ENCODE measurements at places on chromosomes 16 and 17. TPM values are rescaled to one million over a fixed set of nuclear protein-coding genes. Genes with fewer than 3 reads are reported as not detected.

DNA sequence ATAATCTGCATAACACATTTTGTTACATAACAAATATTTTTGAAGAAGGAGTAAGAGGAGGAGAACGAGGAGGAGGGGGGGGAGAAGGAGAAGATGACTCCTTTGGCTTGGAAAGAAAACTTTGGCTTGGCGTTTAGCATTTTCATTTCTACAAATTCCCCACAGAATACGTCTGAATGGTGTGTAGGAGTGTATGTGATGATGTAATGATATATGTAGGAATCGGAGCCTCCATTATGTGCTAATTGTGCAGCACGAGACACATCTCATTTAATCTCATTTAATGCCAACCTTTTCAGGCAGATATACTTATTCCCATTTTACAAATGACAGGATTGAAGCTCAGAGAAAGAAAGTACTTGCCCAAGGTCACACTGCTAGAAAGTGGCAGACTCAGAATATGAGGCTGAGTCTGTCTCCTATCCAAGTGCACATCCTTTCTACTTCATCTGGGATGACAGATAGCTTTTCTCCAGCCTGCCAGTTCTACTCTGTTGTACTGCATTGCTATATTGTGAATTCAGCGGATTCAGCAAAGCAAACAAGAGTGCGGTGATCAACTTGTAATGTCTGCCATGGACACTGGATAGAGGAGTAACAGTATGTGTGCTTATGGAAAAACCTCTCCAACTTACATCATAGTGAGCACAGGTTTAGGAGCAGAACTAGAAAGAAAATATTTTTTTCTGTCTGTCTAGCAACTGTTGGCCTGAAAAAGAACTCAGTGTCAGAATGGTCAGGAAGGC, 10.4 kb upstream of the SLC47A2 start:
- H3K27ac ChIP-seq, result peak overlapping the region; percentile 80
- H3K4me3 ChIP-seq, result no peak overlapping the region
- H3K27me3 ChIP-seq, result peaks cover 2% of the 10 kb centered on the region
- DNase-seq, result no peak
- H3K36me3 ChIP-seq, result no peaks in the 10 kb centered on the region

- peaks cover 14% of the 10 kb centered on the region for H3K27me3 ChIP-seq
- no peaks in the 10 kb centered on the region for H3K36me3 ChIP-seq
- no peaks in the 10 kb centered on the region for H3K4me1 ChIP-seq
Measured at GRCh38 chr16:68479271-68479670, 31.0 kb upstream of the SMPD3 start.

GRCh38 chr16:11191665-11192064, 64.3 kb downstream of the SOCS1 start:
- H3K27ac ChIP-seq, result no peak overlapping the region
- no peak overlapping the region for H3K4me3 ChIP-seq
- peaks cover 1% of the 10 kb centered on the region for H3K36me3 ChIP-seq
- no peak for DNase-seq
- peaks cover 8% of the 10 kb centered on the region for H3K27me3 ChIP-seq
- peaks cover 4% of the 10 kb centered on the region for H3K4me1 ChIP-seq

GRCh38 chr16:83802135-83802534, 5.6 kb upstream of the HSBP1 start:
- peaks cover 5% of the 10 kb centered on the region for H3K4me1 ChIP-seq
- H3K4me3 ChIP-seq, result no peak overlapping the region
- no peak for DNase-seq
- no peak overlapping the region for H3K27ac ChIP-seq

The RASL10B gene
- 21.3 TPM for total RNA-seq

DNA sequence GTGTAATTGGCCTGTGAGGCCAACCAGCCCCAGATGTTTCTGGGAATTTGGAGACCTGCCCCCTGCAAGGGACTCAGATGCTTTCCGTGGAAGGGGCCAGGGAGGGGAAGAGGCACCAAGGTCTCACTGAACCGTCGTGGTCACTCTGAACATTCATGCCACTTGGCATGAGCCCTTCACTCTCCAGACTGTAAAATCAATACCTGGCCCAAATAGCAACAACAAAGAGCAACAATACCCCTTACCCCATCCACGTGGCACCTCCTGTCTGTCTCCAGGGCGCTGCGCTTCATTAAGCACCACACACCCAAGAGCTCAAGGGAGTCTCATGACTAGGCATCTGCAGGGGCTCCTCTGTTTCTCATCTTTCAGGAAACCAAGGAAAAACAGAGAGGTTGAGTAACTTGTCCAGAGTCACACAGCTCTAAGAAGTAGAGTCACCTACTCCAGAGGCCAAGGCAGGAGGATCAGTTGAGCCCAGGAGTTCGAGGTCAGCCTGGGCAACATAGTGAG, 52.8 kb downstream of the SOCS1 start:
- H3K36me3 ChIP-seq, result no peaks in the 10 kb centered on the region
- H3K27ac ChIP-seq, result no peak overlapping the region

- no peak for DNase-seq
- H3K4me3 ChIP-seq, result no peak overlapping the region
- H3K27ac ChIP-seq, result no peak overlapping the region
- no peaks in the 10 kb centered on the region for H3K36me3 ChIP-seq
- no peaks in the 10 kb centered on the region for H3K4me1 ChIP-seq
- H3K27me3 ChIP-seq, result no peaks in the 10 kb centered on the region
Measured at GRCh38 chr16:17887963-17888362, 417.2 kb upstream of the XYLT1 start.

DNA sequence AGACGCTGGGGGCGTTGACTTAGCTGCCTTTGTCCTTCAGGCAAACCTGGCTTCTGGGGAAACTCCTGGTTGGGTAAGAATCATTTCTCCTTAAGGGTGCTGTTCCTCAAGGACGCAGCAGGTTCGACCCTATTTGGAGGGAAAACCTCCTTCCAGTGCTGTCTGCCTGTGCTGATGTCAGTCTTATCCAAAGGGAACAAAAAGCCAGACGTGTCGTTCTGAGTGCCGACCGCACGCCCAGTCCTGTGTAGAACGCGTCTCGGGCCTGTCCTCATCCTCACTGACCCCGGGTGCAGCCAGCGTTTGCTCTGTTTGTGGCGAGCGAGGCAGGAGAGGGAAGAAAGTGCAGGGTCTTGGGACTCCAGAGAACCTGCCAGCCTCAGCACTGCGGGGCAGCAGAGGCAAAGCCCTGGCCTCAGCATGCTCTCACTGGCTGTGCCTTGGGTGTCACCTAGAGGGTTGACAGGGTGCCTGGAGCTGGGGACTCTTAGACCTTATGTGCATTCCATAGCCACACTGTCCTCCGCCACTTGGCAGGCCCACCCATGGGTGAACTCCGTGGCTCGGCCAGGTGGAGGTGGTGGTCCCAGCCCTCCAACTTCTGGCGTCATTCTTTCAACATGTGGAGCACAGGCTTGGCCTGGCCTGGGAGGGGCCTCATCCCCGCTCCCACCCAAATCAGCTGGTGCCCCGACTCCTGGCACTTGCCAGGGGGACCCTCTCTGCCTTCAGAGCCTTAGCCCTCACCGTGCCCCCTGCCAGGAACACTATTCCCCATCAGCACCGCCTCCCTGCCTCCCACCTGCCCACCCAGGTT, 6.0 kb downstream of the SNN start:
- peak overlapping the region; percentile 63 for H3K27ac ChIP-seq
- H3K36me3 ChIP-seq, result peaks cover 10% of the 10 kb centered on the region
- H3K4me1 ChIP-seq, result peaks cover 38% of the 10 kb centered on the region
- DNase-seq, result peak; percentile 91
- H3K4me3 ChIP-seq, result no peak overlapping the region

DNA sequence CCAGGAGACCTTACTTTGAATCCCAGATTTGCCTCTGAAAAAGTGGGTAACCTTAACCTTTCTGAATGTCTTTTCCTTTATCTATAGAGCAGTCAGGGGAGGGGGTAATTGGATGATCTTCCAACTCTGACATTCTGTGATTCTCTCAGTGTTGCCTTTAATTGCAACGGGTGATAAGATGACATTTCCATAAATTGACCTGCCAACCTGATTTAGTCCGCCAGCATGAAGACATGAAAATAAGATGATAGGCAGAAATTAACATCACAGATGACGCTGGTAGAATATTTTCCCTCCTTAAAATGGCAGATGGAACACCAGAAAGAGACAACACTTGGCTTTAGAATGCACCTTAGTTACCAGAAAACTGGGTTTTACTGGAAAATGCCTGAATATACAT, 72.6 kb downstream of the VAT1L start:
- H3K4me3 ChIP-seq, result no peak overlapping the region
- no peaks in the 10 kb centered on the region for H3K4me1 ChIP-seq
- no peak for DNase-seq
- peaks cover 1% of the 10 kb centered on the region for H3K27me3 ChIP-seq
- H3K27ac ChIP-seq, result no peak overlapping the region
- H3K36me3 ChIP-seq, result no peaks in the 10 kb centered on the region

The OR3A3 gene
- not detected for total RNA-seq

GRCh38 chr16:11561454-11561805, 25.3 kb downstream of the LITAF start:
- peak overlapping the region; percentile 43 for H3K4me3 ChIP-seq
- H3K27ac ChIP-seq, result peak overlapping the region; percentile 95

GRCh38 chr17:82269138-82269881, 4.2 kb downstream of the CSNK1D start:
- peaks cover 15% of the 10 kb centered on the region for H3K36me3 ChIP-seq
- H3K27me3 ChIP-seq, result no peaks in the 10 kb centered on the region
- no peak overlapping the region for H3K4me3 ChIP-seq
- peaks cover 76% of the 10 kb centered on the region for H3K4me1 ChIP-seq
- H3K27ac ChIP-seq, result peak overlapping the region; percentile 76
- DNase-seq, result no peak

DNA sequence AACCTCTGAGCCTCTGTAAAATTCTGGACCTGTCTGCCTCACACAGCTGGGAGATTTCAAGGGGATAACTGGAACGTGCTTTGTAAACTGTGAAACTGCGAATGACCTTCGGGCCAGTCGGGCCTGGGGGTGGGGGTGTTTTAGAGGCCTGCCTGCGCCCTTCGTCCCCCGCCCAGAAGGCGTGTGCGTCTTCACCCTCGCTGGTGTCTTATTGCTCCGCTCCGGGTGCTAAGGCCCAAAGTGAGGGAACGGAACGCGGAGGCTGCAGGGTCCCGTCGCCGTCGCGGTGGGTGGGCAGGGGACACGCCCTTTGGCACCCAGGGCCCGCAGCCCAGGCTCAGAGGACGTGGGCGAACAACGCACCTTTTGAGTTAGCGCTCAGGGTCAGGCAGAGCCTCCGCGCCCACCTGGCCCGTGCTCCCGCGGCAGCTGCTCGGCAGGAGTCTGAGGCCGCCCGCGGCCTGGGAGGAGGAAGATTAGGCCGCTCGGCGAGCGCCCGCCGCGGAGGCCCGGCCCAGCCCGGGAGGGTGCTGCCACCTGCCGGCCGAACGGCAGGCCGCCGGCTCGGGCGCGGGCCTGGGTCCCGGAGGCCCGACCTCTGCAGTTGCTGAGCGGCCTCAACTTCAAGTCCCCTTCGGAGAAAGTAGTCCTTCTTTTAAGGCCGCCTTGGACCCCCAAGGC, 29.7 kb downstream of the DCAKD start:
- no peaks in the 10 kb centered on the region for H3K27me3 ChIP-seq
- no peak for DNase-seq
- peaks cover 27% of the 10 kb centered on the region for H3K4me1 ChIP-seq
- H3K36me3 ChIP-seq, result peaks cover 8% of the 10 kb centered on the region

- no peaks in the 10 kb centered on the region for H3K4me1 ChIP-seq
- H3K27me3 ChIP-seq, result peaks cover 7% of the 10 kb centered on the region
- H3K36me3 ChIP-seq, result no peaks in the 10 kb centered on the region
- no peak overlapping the region for H3K4me3 ChIP-seq
Measured at GRCh38 chr17:34377078-34377823, 14.2 kb upstream of the CCL1 start.

DNA sequence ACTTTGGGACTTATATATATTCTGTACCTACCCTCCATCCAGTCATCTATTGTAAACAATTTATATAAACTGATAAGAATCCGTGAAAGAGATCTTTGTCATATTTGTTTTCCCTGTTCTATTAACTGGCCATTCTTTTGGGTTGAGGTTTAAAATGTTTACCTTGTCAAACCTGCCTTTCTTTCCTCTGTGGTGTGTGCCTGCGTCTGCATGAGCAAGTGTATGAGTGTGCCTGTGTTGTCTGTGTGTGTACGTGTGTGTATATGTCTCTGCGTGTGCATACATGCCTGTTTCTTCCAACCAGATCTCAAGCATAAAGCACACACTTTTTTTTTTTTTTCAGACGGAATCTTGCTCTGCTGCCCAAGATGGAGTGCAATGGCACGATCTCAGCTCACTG, 201.5 kb downstream of the C16orf95 start:
- H3K27ac ChIP-seq, result no peak overlapping the region
- no peak for DNase-seq
- H3K4me1 ChIP-seq, result peaks cover 35% of the 10 kb centered on the region
- H3K4me3 ChIP-seq, result no peak overlapping the region

- H3K27ac ChIP-seq, result peak overlapping the region; percentile 90
- DNase-seq, result no peak
- H3K4me3 ChIP-seq, result peak overlapping the region; percentile 36
- peaks cover 37% of the 10 kb centered on the region for H3K4me1 ChIP-seq
Measured at GRCh38 chr17:2011411-2012371, 13.4 kb downstream of the RTN4RL1 start.

DNA sequence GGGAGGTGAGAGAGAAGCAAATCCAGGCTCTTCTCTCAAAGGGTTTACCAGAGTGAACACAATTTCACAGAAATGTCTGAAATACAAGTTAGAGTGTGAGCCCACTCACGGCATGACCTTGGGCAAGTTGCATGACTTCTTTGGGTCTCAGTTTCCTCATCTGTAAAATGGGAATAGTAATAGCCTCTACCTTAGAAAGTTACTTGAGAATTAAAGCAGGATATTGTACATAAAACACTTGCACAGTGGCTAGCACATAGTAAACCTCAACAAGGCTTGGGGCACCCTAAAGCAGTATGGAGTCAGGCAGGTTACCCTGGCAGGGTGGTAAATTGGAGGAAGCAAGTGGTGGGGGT, 13.2 kb upstream of the RNF222 start:
- peaks cover 5% of the 10 kb centered on the region for H3K4me1 ChIP-seq
- H3K4me3 ChIP-seq, result no peak overlapping the region
- DNase-seq, result no peak
- no peak overlapping the region for H3K27ac ChIP-seq
- no peaks in the 10 kb centered on the region for H3K36me3 ChIP-seq

The RPS2 gene
- total RNA-seq, result 1,878 TPM

GRCh38 chr17:13480877-13481276, 120.9 kb downstream of the HS3ST3A1 start:
- H3K4me1 ChIP-seq, result no peaks in the 10 kb centered on the region
- no peak overlapping the region for H3K4me3 ChIP-seq
- DNase-seq, result no peak
- H3K36me3 ChIP-seq, result no peaks in the 10 kb centered on the region
- H3K27ac ChIP-seq, result no peak overlapping the region

The HS3ST3A1 gene
- 8.8 TPM for total RNA-seq

GRCh38 chr17:29880031-29880430, 50.0 kb downstream of the SSH2 start:
- H3K27ac ChIP-seq, result no peak overlapping the region
- peaks cover 27% of the 10 kb centered on the region for H3K4me1 ChIP-seq
- no peak overlapping the region for H3K4me3 ChIP-seq
- no peak for DNase-seq
- no peaks in the 10 kb centered on the region for H3K27me3 ChIP-seq

GRCh38 chr17:4420692-4421131, 13.0 kb upstream of the SPNS3 start:
- no peak for DNase-seq
- no peaks in the 10 kb centered on the region for H3K27me3 ChIP-seq
- H3K4me3 ChIP-seq, result no peak overlapping the region
- no peaks in the 10 kb centered on the region for H3K36me3 ChIP-seq
- no peak overlapping the region for H3K27ac ChIP-seq

GRCh38 chr17:3549610-3550162, 7.9 kb downstream of the TRPV3 start:
- no peak overlapping the region for H3K4me3 ChIP-seq
- no peak for DNase-seq
- no peak overlapping the region for H3K27ac ChIP-seq
- H3K27me3 ChIP-seq, result peaks cover 7% of the 10 kb centered on the region
- H3K36me3 ChIP-seq, result no peaks in the 10 kb centered on the region
- no peaks in the 10 kb centered on the region for H3K4me1 ChIP-seq

GRCh38 chr17:58706351-58707140, 14.1 kb downstream of the RAD51C start:
- H3K4me1 ChIP-seq, result peaks cover 7% of the 10 kb centered on the region
- no peak overlapping the region for H3K4me3 ChIP-seq
- H3K27me3 ChIP-seq, result no peaks in the 10 kb centered on the region

The PRSS8 gene
- total RNA-seq, result not detected

Data from chondrocyte (in vitro differentiated cells).